GM12891 (cell line): ENCODE measurements at places on chromosomes 6 and 20.

DNA sequence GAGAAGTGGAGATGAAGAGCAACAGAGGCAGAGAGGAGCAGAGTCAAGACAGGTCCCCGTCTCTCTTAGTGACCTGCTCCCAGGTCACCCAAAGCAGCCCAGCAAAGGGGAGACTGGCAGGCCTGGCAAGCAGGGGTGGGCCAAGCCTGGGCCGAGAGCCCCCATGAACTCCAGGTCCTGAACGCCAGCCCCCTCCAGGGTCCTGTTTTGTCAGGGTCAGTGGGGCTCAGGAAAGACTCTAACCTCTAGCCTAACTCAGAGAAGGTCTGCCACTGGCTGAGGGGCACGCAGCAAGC, 1.2 kb downstream of the NECAB3 start:
- DNase-seq = no peak

- DNase-seq = no peak
Measured at GRCh38 chr6:111978532-111979149, 75.3 kb upstream of the CCN6 start.

- no peak for DNase-seq
Measured at GRCh38 chr20:44584162-44584561, 1.8 kb downstream of the PKIG start.

DNA sequence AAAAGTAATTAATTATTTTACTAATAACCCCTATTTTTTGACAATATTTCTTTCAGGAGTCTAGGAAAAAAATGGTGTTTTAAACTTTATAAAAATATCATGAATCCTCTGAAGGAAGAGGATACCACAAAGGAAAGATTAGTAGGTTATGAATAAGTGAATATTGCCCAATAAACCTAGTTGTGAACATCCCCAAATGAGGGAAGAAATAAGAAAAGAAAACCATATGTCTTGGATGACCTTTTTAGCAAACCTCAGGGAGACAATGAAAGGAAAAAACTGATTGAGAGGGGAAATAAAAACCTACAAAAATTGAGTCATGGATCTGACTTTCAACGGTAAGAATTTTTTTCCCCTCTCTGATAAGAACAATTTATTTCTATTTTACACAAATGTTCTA, 34.4 kb downstream of the TENT5A start:
- no peak for DNase-seq

DNA sequence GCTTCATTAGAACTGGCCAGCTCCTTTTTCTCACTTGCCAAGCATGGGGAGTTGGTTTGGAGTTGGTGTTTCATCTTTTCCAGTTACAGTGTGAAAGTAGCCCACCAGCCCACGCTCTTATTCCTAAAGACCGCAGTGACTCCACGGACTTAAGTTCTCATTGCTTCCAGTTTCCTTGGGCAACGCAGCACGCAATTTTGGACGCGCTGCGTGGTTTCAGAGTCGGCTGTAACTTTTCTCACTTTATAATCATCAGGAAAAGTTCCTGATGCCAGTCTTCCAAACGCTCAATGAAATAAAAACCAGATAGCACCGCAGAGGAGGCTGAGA, 381 bp upstream of the PEX7 start:
- no peak for DNase-seq

DNA sequence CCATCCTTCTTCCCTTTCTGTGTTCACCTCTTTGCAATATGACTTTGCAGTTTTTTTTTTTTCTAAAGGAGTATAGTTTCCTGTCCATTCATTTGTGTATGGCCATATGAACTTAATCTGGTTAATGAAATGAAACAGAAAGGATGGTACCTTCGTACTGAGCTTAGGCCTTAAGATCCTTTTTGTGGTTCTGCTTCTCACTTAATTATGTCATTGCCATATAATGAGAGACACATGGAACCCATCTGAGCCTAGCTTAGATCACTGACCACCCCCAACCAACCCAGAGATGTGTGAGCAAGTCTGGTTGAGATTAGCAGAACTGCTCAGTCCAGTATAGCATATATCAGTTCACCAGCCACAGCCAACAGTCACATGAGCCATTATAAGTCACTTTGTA, 1179.6 kb downstream of the HACE1 start:
- no peak for DNase-seq

GRCh38 chr20:5171790-5172164, 45.0 kb downstream of the CDS2 start:
- no peak for DNase-seq

- no peak for DNase-seq
Measured at GRCh38 chr6:98574984-98575383, 259.4 kb upstream of the POU3F2 start.

DNA sequence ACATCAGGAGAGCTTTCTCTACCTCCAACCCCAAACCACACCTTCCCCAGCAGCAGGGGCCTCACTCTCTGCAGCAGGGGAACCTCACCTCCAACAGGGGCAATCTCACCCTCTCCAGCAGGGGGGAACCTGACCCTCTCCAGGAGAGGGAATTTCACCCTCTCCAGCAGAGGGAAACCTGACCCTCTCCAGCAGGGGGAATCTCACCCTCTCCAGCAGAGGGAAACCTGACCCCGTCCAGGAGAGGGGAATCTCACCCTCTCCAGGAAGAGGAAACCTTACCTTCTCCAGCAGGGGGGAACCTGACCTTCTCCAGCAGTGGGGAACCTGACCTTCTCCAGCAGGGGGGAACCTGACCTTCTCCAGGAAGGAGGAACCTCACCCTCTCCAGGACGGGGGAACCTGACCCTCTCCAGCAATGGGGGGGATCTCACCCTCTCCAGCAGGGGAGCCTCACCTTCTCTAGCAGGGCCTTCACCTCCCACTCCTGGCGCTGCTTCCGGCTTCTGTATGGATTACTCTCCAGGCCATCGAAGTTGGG, 3.1 kb downstream of the B3GALT4 start:
- no peak for DNase-seq

GRCh38 chr20:32456869-32457478, 98.8 kb downstream of the ASXL1 start:
- DNase-seq = peak; percentile 98

GRCh38 chr20:6269168-6269873, 146.5 kb upstream of the FERMT1 start:
- no peak for DNase-seq
